Myocyte (in vitro differentiated cells): ENCODE measurements at places on chromosomes 4 and X. TPM values are rescaled to one million over a fixed set of nuclear protein-coding genes. Genes with fewer than 3 reads are reported as not detected.

DNA sequence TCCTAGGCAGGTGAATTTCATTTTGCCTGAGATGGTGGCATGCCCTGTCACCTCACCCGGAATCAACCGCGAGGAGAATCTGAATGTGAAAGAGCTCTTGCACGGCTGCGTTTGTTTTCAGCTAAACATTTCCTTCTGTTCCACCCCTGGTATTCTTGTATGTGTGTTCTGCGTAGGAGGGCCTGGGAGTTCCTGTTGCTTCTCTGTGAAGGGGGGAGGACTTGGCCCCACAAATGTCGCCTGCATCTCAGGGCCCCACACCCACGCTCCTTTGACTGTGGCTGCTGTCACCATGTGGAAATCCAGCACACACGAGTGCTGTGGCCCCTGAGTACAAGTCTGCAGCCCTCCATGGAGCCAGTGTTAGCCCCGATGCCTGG lies 45.8 kb upstream of the CLCN4 start:
- DNase-seq = no peak

DNA sequence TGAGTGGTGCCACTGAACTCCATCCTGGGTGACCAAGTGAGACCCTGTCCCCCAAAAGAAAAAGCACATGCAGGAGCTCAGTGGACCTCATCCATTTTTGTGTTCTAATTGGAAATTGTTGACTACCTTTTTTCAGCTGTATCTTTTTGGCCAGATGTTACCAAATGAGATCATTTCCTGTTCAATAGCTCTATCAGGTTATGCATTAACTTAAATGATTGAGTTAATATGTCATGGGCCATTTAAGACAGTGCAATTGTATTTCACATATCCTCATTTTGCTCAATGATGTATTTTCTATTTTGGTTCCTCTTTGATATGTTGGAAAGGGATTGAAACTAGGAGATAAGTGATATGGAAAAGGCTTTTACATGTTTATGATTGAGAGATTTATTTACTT lies 26.2 kb upstream of the RHOH start:
- DNase-seq = no peak

DNA sequence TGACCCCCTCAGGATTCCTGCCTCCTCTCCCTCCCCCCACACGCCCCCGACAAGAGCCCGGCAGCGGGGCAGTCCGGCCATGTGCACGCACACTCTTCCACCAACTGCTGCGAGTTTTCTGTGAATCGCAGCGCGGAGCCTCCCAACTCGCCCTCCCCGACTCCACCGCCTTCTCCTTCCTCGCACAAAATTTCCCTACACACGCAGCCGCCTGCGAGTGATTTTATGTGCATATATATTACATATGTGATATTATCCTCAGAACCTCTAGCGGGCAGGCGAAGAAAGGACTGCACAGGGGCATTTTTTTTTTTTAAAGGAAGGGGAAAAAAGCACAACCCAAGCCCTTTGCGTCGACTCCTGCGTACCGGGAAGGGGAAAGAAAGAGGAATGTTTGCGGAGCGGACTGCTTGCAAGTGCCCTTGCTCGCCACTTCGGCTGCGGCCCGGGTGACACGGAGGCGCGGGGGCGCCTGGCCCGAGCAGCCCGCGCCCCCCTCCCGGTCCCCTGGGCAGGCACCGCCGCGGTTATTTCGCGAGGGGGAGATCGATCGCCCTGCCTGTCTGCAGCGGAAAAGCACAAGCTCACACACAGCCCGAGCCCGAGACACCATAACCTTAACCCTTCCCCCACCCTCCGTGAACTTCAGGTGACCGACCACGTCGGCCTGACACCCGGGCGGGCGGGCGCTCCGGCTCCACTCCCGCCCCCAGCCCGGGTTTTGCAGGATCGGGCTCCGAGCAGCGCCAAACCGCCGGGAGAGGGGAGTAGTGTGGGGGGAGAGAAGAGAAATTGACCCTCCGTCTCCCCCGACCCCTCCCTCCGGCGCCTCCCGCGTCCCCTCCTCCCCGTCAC lies 2.3 kb downstream of the ZNF827 start:
- DNase-seq = peak; percentile 80

Gene LEF1
- total RNA-seq = 3.0 and 7.3 TPM in 2 replicates
